ENCODE measurements at places on chromosomes 11 and 22.

DNA sequence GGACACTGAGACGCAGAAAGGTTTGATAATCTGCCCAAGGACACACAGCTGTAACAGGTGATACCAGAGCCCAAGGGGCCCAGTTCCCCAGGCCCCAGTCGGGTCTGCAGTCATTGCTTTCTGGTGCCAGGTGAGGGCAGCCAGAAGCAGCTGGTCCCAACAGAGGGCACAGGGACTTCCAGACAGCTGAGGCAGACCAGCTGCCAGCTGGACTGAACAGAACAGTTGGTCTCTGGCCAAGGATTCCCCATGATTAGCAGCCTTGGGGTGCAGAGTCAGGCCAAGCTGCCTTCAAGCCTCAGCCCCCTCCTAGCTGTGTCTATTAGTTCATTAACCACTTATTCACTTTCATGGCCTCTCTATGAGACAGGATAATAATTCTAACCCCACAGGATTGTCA, 105.6 kb downstream of the RRAS2 start:
- DNase-seq: no peak

- DNase-seq: no peak
These were observed 116.5 kb upstream of the NAV2 start for GRCh38 chr11:19595840-19596751.

GRCh38 chr11:103076361-103076760, 15.6 kb downstream of the DCUN1D5 start:
- no peak for DNase-seq

DNA sequence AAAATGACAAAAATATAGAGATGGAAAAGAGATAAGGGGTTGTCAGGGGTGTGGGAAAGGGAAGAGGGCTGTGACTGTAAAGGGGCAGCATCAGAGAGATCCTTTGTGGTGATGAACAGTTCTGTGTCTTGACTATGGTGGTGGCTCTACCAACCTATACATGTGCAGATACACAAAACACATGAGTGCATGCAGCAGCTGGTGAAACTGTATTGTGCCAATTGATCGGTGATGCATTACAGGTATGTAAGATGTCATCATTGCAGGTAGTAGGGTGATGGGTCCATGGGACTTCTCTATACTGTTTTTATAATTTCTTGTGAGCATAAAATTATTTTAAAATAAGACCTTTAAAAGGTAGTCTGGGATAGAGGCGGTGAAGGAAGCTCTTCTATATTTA, 24.1 kb upstream of the ZDHHC13 start:
- DNase-seq: no peak

DNA sequence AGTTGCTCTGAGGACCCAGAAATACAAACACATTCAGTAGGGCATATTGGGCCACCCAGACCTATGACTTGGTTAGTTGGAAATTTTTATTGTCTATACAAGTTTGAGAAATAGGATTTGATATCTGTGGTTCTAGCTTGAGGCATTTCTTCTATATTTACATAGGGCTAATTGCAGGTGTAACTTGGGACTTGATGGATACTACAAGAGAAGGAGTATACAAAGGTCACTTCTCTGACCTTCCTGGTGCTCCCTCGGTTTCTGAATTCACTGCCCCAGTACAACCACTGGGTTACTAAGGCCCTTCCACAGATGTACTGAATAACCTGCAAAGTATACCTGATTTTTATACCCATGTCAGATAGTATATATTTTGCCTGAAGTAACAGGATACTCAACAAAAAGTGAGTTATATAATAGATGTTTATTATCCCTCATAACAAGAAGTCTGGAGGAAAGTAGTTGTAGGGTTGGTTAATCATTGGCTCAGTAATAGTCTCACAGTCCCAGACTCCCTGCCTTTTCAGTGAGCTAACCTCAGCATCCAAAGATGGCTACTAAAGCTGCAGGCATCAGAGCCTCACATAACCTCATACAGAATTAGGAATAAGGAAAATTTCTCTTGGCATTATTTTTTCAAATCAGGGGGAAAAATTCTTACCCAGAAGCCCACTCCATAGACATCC, 8.8 kb upstream of the PGR start:
- no peak for DNase-seq

DNA sequence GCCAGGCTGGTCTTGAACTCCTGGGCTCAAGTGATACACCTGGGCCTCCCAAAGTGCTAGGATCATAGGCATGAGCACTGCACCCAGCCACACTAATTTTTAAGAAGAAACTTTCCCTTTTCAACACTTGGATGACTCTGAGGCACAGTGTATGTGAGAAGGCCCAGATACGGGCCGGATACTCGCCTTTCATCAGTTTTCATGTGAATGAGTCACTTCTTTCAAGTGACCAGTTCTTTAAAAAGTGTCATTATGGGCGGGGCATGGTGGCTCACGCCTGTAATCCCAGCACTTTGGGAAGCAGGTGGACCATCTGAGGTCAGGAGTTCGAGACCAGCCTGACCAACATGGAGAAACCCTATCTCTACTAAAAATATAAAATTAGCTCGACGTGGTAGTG, 120.8 kb downstream of the CTTN start:
- DNase-seq: no peak

GRCh38 chr11:1389932-1390568, at the start of gene BRSK2:
Gene BRSK2 (plus strand): TSS chr11:1389934. CDS start chr11:1390285, 351 bp downstream.
- no peak for DNase-seq

GRCh38 chr22:50178471-50178864, 7.2 kb upstream of the TRABD start:
- DNase-seq: no peak

- DNase-seq: no peak
These were observed 27.3 kb downstream of the CTSC start for GRCh38 chr11:88310246-88310645.

GRCh38 chr11:72347691-72348090, 86.6 kb downstream of the CLPB start:
- DNase-seq: no peak

- DNase-seq: no peak
These were observed 421.8 kb downstream of the ETS1 start for GRCh38 chr11:128165572-128165971.

- no peak for DNase-seq
These were observed 1.1 kb upstream of the GCAT start for GRCh38 chr22:37806409-37807333.

GRCh38 chr11:47329987-47330931, 22.2 kb downstream of the MYBPC3 start:
- DNase-seq: no peak

GRCh38 chr11:2351701-2352100, 25.4 kb upstream of the CD81 start:
- no peak for DNase-seq

GRCh38 chr11:134589129-134589528, 177.1 kb upstream of the B3GAT1 start:
- no peak for DNase-seq

DNA sequence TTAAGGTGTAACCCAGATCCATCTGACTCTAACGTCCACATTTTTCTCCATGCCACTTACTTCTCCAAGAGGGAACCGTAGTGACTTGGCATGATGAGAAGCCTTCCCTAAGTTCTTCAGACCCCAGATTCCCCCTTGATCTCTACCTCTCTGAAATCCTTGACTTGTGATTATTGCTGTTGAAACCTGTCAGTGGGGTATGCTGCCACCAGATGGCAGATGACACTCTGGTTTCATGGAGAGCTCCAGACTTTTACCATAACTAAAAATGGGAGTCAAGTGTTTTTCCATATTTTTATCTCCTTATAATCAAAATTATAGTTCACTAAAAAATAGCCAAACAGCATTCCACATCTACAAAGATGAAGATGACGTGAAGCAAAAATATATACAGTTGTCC, 504.2 kb downstream of the SOX6 start:
- no peak for DNase-seq

GRCh38 chr11:38089726-38090125, 1491.7 kb upstream of the RAG2 start:
- DNase-seq: no peak

DNA sequence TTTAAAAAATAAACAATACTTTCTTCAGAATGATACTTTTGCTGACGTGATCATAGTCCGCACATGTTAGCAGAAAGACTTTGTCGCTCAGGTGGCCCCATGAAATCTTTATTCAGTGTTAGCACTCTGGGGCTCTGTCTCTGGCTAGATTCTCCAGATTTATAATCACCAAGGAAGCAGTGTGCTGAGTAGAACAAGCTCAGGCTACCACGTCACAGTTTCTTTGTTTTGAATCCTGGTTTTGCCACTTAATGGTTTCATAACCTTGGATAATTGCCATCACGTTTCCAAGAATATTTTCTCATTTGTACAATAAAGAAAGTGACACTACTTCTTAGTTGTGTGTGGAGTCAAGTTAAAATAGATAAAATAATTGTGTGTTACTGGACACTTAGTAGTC, 3.9 kb upstream of the MUC15 start:
- DNase-seq: no peak
